HS-27A (cell line): ENCODE measurements at places on chromosomes 3 and 15.
A peak's percentile ranks its signal among the peaks of the same experiment; 100 is the strongest.

- DNase-seq: no peak
These were observed 135.4 kb downstream of the PDE8A start for GRCh38 chr15:85116925-85117646.

GRCh38 chr3:12544652-12545472 is 437 bp downstream of the MKRN2OS start:
- DNase-seq: no peak

DNA sequence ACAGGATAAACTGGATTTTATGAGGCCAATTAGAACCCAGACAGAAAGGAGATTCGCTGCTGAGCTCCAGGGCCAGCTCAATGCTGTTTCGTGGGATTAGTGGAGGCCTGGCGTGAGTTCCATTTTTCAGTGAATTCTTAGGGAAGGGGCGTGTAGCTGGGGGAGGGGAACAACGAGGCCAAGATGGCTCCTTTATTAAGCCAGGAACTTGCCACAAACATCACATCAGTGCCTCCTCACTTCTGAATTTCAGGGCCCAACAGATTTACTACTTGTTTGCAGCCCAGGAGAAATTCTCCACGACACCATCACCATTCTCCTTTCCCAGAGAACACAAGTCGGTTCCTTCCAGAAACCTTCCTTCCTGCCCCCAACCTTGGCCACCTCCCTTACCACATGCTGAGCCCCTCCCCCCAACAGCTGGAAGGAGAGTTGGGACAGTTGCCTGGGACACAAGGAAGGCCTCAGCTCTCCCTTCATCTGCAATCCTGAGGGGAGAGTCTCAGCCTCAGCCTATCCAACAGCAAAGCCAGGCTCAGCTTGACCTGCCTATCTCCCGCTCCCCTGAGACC is 5.8 kb downstream of the IGDCC4 start:
- DNase-seq: no peak

DNA sequence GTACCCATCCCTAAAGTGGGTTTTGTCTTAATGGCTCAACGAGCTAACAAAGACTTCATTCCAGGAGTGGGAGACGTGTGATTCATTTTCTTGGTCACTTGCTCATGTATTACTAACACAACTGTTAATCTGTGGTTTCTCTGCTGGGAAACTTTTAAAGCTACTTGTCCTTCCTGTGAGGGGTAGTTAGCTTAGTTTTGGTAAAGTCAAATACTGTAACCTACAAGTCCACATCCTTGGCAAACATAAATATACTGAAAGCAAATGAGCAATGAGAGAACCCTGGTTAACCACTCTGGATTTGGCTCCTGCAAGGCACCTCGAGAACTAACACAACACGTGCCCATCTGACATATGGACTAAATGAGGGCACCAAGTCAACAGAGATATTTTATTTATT is 19.9 kb downstream of the NOX5 start:
- DNase-seq: peak; percentile 82

GRCh38 chr3:141330235-141330634 is 38.1 kb upstream of the ZBTB38 start:
- no peak for DNase-seq
